ENCODE measurements at places on chromosomes 12 and 14.

- no peak for DNase-seq
Measured at GRCh38 chr14:64233531-64234190, 60.5 kb downstream of the ESR2 start.

- DNase-seq: no peak
Measured at GRCh38 chr12:80272387-80272915, 171.6 kb upstream of the PTPRQ start.

GRCh38 chr14:93938751-93939303 is 11.7 kb downstream of the FAM181A start:
- DNase-seq: no peak

DNA sequence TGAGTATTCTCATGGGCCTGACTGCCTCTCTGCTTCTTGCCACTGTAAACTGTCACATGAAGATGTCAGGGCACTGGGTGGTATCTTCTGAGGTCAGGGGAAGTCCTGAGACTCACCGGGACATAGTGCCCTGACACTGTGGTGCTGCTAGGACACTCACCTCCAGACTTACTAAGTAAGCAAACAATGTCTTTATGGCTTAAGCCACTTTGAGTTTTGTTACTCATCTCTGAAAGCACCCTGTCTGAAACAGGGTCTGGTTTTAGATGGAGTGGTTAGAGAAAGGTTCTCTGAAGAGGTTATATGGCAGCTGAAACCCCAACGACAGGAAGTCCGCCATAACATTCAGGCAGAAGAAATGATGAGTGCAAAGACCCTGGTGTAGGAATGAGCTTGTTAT is 22.7 kb downstream of the GPR19 start:
- no peak for DNase-seq

DNA sequence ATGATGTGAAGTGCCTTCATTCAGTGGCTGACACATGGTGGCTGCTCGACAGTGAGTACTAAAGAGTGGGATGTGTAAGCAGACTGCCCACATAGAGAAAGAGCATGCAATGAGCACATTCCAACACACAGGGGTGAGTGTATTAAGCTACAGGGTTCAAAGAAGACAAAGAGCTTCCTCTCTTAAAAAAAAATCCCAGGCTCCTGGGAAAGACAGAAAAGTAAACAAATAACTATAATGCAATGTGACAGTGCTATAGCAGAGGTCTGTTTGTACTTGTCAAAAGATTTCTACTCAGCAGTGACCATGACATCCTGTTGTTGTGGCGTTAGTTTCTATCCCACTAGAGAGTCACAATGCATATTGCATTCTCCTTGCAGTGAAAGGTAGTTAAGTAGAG is 12.4 kb upstream of the PCNX1 start:
- DNase-seq: no peak

GRCh38 chr14:22900081-22900799 is 17.2 kb downstream of the REM2 start:
- DNase-seq: no peak

- DNase-seq: no peak
Measured at GRCh38 chr14:76710056-76711010, 50.9 kb upstream of the VASH1 start.

- no peak for DNase-seq
Measured at GRCh38 chr14:73500360-73500759, 9.6 kb downstream of the RIOX1 start.

GRCh38 chr14:76729953-76730505 is 31.2 kb upstream of the VASH1 start:
- DNase-seq: no peak

DNA sequence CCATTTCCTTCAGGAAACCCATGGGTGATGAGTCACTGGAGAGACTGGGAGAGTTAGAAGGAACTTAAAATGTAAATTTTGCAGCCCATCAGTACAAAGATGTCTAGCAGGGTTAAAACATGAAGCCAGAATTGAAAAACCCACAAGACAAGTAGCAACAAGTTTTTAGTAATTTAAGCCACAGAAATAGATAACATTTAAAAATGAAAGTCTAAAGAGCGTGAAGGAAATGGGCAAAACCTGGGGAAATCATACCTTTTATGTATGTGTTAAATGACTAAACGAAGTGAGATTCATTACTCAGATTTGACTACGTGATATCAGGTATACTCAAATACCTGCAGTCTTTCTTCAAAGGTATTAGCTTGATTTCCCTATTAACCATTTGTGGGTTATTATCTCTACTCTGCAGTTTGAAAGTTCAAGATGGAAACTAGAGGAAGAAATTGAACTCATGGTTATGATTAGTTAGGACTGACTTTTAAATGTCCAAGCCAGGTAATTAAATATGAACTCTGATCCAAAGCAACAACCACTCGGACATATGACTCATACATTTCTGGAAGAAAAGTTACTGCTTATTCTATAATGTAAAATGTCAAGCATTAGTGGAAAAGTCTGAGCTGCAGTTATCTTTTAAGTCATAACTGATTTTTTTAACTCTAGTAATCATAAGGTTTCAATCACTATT is 84.1 kb downstream of the ITPR2 start:
- no peak for DNase-seq

DNA sequence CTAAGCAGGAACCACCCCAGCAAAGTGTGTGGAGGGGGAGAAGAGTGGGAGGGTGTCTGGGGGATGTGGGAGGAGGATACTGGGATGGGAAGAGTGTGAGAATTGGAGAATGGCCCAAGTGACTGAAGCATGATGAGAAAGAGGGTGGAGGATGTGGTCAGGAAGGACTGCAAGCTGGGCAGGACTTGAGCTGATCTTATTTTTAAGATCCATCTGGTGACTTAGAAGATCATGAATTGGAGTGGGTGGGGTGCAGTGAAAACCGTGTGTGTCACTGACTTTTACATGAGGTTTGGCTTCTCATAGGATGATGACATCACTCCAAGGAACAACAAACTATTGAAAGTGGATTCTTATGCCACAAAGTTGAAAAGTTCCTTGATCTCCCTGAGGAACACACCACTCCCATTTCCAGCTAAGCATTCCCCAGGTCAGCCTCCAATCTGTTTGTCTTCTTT is 287.5 kb downstream of the GALC start:
- DNase-seq: no peak

DNA sequence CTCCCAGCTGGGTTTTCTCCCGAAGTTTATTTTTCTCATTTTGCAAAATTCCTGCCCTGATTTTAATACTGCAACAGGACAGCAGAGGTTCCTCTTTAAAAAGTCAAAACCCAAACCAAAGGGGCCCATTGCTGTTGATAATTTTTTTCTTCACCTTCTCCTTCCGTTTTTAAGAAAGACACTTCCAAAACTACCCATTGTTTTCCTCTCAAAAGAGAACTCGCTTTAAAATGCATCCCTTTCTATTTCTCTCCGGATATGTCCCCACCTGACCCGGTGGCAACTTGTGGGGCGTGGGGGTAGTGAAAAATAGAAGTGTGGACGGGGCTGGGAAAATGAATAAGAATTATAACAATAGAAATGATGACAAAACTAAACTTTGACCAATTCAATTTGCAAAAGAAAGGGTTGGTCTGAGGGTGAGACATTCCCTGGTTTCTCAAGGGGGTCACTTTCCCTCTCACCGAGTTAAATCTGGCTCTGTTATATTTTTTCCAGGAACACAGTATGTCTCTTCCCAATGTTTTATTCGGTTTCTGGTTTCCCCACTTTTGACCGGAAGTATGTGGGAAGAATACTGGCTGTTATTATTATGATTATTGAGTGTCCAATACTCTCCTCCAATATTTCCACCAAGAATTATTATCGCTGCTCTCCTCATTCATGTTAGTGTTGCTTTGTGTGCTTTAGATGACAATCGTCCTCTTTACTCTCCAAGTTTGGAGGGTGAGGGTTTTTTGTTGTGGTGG is 4.1 kb upstream of the TBX5 start:
- DNase-seq: no peak

GRCh38 chr14:34120185-34120977 is 169.5 kb upstream of the EGLN3 start:
- DNase-seq: no peak

DNA sequence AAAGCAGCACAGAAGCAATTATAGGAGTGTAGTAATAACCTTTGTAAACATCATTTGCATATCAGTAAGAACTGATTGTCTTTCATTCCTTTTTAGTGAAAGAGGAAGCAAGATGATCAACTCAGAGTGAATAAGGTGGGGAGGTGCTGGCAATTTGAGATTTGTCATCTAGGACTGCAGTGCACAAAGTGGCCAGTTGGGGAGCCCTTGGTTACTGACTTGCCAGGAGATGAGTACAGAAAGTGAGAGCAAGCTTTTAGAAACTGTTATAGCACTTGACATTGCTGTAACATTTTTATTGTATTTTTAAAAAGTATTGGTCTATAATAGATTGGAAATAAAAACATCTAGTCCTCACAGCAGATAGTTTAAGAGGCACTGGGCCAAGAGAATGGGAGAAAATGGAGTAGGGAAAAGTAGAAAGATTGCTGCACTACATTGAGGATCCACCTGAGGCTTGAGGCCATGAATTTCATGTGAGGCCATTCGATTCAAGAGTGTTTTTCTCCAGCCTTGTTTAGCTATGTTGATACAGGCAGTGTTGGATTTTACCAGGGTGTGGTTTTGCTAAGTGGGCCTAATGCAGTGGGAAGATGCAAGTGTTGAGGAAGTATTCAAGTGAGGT is 98.2 kb downstream of the SNAPC1 start:
- peak; percentile 23 for DNase-seq

- no peak for DNase-seq
Measured at GRCh38 chr14:33909380-33910084, 41.3 kb downstream of the EGLN3 start.

DNA sequence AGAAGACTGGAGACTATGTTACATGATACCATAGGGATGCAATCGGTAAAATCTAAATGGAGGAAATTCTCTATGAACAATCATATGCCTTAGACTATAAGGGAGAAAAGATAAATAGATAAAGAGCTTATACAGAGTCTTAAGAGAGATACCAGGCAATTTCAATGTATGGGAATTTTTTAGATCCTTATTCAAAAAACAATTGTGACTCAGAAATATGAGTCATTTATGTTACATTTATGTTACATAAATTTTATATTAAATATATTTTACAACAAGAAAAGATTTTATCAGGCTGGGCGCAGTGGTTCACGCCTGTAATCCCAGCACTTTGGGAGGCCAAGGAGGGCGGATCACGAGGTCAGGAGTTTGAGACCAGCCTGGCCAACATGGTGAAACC is 36.5 kb upstream of the PSMA6 start:
- DNase-seq: no peak

- no peak for DNase-seq
Measured at GRCh38 chr12:50505675-50506530, 1.1 kb downstream of the DIP2B start.

- DNase-seq: no peak
Measured at GRCh38 chr12:71708658-71709057, 22.8 kb downstream of the TMEM19 start.

GRCh38 chr12:1501695-1502378 is 92.5 kb downstream of the FBXL14 start:
- DNase-seq: no peak

- no peak for DNase-seq
Measured at GRCh38 chr12:65300679-65301349, 22.3 kb downstream of the MSRB3 start.

DNA sequence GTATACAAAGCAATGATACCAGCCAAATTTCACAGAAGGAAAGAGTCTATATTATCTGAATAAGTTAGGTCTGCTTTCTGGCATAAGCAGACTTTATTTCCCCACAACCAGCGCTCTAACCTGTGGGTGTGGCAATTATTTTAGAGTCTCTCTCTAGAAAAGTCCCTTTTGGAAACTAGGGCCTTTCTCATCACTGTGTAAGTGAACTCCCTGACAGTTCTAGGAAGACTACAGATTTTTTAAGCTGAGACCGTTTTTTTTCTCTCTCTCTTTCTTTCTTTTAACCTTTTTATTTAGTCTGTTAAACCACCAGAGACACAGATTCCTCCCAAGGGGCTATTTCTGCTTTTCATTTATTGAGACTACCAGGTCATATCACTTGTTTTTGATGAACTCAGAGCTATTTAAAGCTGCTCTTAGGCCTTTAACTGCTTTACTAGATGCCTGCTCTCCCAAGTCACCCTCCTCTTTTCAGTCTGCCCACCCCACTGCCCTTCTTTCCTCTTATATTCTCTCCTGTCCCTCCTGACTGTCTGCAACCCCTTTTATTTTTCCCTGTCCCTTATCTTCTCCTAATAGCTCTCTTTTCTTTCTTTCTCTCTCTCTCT is 69.2 kb upstream of the ARHGAP5 start:
- DNase-seq: no peak

GRCh38 chr12:47078733-47079467 is 521 bp upstream of the PCED1B start:
- DNase-seq: no peak

GRCh38 chr14:64053694-64054669 is 201.2 kb downstream of the SYNE2 start:
- no peak for DNase-seq

DNA sequence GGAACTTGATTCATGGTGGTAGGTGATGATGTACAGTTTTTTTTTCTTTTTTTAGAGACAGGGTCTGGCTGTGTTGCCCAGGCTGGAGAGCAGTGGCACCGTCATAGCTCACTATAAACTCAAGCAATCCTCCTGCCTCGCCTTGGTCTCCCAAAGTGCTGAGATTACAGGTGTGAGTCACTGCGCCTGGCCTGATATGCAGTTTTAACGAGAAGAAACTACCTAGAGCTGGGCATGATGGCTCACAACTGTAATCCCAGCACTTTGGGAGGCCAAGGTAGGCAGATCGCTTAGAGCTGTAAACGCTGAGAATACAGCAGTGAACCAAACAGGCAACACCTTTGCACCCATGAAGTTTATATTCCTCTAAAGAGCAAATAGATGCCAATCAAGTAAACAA is 13.0 kb upstream of the VPS37B start:
- DNase-seq: no peak

GRCh38 chr14:34926552-34926951 is 51.4 kb upstream of the BAZ1A start:
- DNase-seq: no peak

DNA sequence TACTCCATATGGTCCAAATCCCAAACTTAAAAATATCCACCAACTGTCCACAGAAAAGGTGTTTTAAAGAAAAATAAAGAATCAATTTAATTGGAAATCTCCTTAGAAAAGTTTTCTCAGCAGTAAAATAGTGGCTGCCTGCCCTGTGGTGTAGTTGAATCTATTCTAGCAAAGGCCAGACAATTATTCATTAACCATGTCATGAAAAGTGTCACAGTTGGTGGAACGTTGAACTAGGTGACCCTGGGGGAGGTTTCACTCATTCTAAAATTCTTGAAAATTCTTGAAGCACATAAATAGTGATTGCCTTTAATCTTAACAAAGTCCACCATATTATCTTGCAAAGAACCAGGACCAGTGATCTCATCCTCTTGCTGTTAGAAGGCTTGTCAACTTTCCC is 78.4 kb upstream of the GZMB start:
- DNase-seq: no peak
